ENCODE measurements at places on chromosomes 1 and 21.

DNA sequence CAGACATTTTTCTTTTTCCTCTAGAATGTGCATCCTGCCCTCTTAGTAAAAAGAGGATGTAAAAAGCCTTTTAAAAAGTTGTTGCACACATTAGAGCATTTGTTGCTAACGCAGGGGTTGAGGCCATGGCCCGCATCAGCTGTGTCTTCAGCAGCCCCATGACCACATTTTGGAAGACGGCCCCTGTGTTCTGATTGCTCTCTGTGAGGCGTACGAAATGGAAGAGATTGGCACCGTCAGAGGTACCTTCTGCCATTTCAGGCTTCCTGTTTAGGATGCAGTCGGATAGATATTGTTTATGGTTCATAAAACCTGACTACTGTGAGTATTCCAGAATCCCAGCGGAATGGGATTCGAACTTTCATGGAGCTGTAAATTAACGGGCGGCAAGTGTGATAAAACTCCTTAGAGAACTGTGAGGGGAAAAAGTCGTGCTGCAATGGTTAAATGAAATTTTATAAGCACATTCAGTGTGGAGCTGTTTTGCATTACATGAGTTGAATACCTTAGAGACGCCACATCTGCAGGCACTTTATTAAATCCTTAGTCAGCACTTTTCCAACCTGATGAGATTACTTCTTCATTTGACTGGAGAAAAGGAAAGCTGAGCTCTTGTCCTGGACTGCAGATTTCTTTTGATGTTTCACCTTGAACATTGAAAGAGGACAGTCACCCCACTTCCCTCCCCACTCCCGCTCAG, 273.9 kb downstream of the TM2D1 start:
- no peak for DNase-seq

GRCh38 chr1:57824535-57824934, 400.7 kb upstream of the DAB1 start:
- DNase-seq: no peak

DNA sequence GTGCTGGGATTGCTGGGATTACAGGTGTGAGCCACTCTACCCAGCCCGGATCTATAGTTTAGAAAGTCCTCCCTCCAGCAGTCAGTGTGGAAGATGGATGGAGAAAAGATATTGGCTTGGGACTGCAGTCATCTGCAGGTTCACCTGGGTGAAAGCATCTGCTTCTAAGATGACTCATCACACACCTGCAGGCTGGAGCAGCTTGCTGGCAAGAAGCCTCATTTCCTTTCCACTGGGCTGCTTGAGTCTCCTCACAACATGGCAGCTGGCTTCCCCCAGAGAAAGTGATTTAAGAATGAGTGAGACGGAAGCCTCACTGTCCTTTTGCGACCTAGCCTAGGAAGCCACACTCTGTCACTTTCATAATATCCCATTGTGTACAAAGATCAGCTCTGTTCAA, 50.0 kb downstream of the FOXO6 start:
- no peak for DNase-seq

DNA sequence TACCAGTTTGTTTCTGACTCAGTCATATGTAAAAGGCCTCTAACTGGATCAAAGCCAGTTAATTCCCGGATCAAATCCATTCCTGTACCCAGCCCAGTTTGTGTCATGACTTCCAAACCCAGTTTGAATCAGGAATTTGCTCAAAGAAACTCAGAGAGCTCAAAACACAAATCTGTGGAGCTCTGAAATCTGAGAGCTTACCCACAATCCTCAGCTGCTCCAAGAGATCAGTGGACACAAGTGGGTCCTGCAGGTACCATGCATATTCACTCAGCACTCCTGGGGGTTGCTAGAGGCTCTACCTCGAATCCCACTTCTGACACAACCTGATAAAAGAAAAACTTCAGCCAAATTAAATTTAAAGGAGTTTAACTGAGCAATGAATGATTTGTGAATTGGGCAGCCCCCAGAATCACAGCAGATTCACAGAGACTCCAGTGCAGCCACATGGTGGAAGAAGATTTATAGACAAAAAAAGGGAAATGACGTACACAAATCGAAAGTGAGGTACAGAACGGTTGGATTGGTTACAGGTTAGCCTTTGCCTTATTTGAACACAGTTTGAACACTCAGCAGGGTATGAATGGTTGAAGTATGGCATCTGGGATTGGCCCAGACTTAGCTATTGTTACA, 11.9 kb upstream of the MRPL55 start:
- no peak for DNase-seq

GRCh38 chr21:25421321-25422028, 185.8 kb downstream of the MRPL39 start:
- DNase-seq: peak; percentile 5

DNA sequence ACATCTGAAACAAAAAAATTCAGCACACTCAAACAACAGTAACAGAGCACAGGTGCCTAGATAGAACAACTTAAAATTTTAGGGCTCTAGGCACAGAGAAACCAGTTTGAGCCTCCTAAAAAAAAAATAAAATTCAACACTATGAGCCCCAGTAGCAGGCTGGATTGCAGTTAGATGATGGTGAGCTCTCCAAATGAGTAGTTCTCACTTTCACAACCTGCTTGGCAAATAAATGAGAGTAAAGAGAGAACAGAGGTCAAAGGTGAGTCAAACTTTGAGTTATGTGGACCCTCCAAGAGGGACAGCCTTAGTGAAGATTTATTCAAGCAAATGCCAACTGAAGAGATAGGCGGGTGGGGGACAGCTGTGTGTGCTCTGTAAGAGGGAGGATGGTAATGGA, 3.6 kb downstream of the BEND5 start:
- no peak for DNase-seq

DNA sequence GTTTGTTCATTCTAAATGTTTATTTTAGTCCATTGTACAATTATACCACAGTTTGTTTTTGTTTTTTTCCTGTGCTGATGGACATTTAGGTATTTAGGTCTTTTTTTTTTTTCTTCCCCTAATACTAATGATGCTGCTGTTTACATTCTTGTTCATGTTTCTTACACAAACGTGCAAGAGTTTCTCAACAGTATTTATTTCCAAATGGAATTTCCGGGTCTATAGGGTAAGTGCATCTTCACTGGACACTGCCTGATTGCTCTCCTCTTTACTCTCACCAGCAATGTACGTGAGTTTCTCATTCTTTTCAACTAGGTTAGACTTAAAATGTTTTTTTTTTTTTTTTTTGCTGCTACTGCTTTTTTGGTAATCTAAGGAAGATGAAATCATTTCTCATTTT, 122.7 kb downstream of the PPP1R12B start:
- no peak for DNase-seq

DNA sequence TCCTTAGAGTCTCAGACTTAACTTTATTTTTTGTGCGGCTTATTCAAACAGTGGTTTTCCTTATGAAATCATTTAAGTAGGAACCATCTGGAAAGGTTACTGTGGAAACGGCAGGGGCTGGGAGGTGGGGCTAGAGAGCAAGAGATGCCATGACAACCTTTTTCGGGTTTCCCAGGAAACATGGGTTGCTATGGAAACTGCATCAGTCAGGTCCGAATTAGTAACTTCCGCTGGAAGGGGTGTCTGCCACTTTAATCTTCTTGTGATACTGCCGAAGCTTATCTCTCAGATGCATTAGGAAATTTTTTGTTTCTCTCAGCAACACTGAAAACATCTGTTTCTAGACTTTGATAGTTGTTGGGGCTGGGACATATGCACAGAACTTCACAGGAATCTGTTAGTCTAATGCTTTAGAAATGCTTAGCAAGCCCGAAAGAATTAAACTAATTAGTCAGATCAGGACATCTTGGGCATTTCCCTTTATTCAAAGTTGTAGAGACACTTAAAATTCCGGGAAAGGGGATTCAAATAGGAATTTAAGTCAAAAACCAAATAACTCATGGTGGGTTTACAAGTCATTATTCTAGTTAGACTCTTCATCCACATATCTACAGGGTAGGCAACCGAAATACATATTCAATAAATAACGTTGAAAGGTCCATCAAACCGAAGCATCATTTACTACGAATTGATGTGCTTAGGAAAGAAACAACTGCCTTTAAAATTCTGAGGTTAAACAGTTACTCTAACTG, 2.6 kb downstream of the KCNA3 start:
- peak; percentile 64 for DNase-seq

- peak; percentile 17 for DNase-seq
Measured at GRCh38 chr1:185670187-185670627, 64.0 kb upstream of the HMCN1 start.

GRCh38 chr1:28981210-28981609, 66.8 kb downstream of the EPB41 start:
- DNase-seq: no peak

- DNase-seq: no peak
Measured at GRCh38 chr1:186144505-186144904, 230.5 kb downstream of the TPR start.

GRCh38 chr1:64896551-64896950, 69.8 kb downstream of the JAK1 start:
- DNase-seq: no peak

GRCh38 chr1:23795676-23796465, 4.7 kb downstream of the GALE start:
- no peak for DNase-seq

All from activated CD8-positive, alpha-beta memory T cell treated with anti-CD3 and anti-CD28 coated beads for 1 hour (primary cell).